DMS 273 treated with DMSO at 0.1 percent for 48 hours (cell line): ENCODE measurements at places on chromosomes 12 and 14.
A peak's percentile ranks its signal among the peaks of the same experiment; 100 is the strongest.

- no peak for DNase-seq
These were observed 121.7 kb downstream of the CHST11 start for GRCh38 chr12:104578453-104578852.

DNA sequence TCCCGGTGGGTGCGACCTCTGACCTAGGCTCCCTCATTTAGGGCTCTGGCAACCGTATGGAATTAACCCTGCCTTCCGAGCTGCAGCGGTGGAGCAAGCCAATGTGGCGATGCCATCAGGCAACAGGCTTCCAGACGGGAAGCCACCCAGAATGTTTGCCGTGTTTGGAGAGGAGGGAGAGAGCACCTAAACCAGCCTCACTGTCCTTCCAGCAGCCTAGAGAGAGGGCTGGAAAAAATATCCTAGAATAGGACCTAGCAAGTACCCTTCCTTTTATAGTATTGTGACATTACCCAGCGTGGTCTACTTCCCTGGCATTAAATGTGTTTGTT lies 287 bp upstream of the SLC2A13 start:
- no peak for DNase-seq

DNA sequence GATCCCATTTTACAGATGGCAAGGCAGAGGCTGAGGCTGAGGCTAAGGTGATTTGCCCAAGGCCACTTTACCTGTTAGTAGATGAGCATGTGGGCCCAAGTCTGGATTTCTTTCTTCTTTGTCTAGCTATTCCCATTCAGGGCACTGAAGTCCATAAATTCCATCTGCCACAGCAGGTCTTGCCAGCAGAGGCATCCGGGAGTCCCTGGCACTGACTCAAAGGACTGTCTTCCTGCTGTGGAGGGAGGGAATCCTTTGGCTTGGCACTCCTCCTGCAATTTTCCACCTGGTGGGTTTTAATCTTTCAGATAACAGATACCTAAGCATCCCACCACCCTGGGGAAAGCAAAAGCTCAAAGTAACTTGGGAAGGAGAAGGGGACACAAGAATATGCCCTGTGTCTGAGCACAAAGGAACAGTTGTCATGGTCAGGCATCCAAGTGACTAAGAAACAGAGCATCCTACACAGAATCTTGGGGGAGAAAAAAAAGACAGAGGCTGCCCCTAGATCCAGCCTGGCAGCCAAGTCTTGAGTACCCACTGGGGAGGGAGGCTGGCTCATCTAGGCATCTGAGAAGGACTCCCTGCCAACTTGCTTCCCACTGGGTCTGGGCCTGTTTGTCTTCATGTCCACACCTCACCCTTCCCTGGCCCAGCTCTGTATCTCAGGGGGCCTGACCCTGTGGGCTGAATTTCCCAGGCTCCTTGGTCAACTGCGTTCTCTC lies 35.6 kb upstream of the CMKLR1 start:
- DNase-seq = peak; percentile 59

GRCh38 chr14:68441542-68441941 lies 351.3 kb downstream of the ZFP36L1 start:
- no peak for DNase-seq

GRCh38 chr12:127238107-127238506 lies 1028.9 kb upstream of the TMEM132C start:
- DNase-seq = no peak

DNA sequence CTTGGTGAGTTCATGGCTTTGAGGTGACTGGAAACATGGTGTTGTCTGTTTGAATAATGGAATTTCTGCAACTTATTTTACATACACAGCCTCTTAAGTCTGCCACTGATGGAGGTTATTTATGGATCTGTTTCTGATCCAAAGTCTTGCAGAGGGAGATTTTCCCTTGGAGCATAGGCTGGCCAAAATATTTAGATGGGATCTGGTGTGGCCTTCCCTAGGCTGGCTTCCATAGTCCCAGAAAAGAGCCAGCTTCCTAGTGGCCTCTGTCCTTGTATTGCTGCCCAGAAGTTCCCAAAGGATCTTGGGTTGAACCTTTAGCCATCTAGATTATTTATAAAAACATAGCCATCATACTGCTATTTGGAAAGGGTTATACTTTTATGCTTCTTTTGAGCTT lies 491.1 kb upstream of the RGS6 start:
- no peak for DNase-seq

GRCh38 chr12:6335451-6336078 lies 6.3 kb downstream of the TNFRSF1A start:
- peak; percentile 9 for DNase-seq

- DNase-seq = no peak
These were observed 173.5 kb upstream of the HIF1A start for GRCh38 chr14:61521773-61522172.

- DNase-seq = no peak
These were observed 41.6 kb downstream of the AKAP6 start for GRCh38 chr14:32370714-32371113.

DNA sequence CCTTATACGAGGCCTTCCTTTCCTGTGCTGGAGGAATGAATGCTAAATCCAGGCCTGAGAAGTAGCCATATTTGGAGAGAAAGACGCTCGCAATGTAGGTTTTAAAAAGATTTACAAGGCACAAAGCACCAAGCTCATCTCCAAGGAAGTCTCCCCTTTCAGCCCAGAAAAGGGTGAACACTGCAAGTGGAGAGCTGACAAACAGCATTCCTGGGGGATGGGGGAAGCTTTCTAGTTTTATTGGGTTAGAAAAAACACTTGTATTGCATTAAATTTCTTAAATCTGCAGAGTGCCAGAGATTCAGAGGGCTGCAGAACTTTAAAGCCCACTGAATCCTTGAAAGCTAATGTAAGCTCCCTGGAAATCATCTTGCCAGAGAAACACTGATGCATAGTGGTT lies 34.6 kb downstream of the CCDC60 start:
- DNase-seq = no peak

DNA sequence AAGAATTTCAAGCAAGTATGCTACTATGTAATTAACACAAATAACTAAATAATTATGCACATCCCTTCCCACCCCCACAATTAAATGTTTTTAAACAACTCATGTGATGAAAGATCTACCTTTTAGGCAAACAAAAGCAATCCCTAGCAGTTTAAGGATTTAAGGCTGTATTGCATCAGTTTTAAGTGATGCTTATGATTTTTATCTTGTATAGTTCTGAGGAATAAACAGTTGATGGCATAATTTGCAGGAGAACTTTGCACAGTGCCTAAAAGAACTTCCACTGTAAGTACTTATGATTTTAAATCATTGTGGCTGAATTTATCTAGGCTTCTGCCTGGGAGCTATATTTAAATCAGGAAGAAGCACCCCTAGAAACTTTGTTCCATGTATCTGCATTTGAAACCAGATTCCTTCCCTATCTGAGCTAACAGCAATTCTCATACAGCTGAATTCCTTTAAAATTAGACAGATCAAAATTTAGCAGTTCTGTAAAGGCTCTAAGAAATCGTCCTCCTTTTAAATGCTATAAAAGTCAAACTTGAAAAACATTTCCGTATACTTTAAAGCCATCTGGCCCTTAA lies 388.6 kb downstream of the BCAT1 start:
- no peak for DNase-seq

DNA sequence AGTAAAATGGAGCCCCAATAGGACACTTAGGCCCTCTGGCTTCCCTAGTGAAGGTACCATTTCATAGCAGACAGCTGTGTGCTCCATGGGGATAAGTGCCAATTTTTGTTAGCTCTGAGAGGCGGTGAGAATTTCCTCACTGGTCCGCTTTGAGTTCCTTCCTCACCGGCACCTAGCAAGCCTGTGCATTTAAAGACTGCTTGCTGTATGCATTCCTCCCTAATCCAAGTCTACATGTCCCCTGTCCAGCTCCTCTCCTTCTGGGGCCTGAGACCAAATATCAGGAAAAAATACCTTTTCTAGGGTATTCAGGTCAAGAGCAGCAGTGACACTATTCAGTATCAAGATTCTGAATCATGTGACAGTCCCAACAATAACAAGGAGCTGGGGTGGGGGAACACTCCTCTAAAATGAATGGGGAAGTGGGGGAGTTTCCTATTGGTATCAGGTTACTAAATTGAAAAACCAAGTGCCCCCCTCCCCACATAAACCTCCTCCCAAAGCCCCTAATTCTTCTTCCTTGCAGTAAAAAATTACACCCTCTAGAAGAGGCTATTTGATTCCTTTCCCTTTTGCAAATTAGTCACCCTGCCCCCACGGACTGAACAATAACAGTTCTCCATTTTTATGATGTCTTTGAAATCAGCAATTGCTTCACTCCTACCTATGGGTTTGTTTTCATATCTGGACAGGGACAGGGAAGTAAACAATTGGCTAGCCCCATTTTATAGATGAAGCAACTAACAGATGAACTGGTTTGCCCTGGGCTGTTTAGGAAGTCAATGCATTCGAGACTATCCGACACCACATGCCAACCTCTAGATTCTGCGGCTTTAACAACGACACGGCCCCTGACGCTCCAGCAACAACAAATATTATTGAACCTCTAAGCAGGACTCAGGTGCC lies 28.9 kb downstream of the BCL11B start:
- no peak for DNase-seq

DNA sequence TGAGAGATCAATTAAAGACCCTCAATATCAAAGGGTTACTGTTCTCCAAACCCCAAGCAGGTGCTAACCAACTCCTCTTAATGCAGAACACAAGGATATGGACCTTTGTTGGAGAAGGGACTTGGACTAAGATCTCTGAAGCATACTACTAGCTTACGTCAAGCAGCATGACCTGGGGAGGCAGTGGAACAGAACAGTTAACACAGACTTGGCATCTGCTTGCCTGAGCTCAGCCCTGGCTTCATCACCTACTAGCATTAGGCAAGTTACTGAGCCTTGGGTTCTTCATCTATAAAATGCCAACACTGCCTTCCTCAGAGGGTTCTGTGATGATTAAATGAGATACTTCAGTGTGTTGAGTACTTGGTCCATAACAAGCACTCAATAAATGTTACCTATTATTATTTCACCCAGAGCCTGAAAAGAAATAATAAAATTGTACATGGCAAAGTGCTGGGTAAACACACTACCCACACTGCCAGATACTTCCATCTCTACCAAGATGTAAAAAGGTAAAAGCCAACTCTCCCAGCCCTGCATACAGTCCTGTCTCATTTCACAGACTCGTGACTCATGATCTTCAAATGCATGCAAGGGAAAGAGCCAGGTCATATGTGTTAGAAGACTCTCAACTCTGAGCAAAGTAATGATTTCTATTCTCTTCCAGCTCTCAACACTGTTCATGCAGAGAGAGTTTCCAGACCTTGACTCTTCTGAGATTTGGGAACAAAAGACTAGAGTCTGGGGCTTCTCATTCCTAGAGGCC lies 39.7 kb downstream of the FMNL3 start:
- DNase-seq = no peak

GRCh38 chr12:93886533-93887511 lies 209.6 kb downstream of the CRADD start:
- no peak for DNase-seq

DNA sequence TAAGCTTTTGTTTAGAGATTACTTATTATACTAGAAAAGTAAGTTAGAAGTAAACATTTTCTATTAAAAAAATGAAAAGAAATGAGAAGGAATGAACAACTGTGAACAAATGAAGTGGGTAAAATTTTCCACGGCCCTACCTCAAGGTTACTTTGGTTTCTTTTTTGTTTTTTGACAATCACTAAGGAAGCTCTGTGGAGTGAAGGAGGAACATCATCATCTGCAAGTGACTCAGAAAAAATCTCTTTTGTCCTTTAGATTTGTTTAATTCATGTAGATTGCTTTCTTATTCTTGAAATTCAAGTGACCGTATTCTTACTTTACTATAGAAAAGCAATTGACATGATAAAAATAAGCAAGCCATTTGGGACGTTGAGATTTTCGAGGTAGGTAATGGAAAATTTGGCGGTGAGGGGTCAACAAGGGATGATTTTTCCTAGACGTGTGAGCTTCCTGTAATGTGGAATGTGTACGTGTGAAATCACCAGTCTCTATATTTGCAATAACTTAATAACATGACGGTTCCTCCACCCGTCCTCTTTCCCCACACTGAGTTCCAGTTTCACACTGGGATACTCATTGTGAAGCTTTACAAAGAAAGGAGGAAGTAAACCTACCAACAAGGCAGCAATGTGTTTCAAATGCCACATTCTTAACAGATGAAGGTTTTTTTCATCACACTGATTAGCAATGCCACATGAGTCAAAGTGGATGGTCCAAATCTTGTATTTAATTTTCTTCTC lies 62.3 kb upstream of the EGLN3 start:
- no peak for DNase-seq

GRCh38 chr14:23033251-23033727 lies 1.4 kb downstream of the PSMB5 start:
- no peak for DNase-seq

- no peak for DNase-seq
These were observed 33.0 kb downstream of the HIGD1C start for GRCh38 chr12:50985322-50985721.

GRCh38 chr12:57846285-57846576 lies 298 bp downstream of the CTDSP2 start:
- no peak for DNase-seq

GRCh38 chr12:26614011-26614616 lies 218.9 kb downstream of the ITPR2 start:
- no peak for DNase-seq

GRCh38 chr12:1056390-1056789 lies 65.4 kb downstream of the ERC1 start:
- DNase-seq = no peak

DNA sequence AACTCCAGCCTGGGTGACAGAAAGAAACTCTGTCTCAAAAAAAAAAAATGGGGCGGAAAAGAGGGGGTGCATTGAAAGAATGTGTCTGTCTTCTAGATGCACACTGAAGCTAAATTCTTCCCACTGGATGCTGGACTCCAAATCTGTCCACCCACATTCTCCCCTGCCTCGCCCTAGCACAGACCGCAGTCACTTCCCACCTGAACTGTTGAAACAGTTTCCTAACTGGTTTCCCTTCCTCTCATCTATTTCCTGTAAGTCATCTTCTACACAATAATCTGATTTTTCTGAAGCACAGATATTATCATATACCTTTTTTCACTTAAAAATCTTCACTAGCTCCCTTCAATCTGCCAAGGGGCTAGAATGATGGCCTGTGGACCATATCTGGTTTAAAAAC lies 1.5 kb upstream of the HCAR1 start:
- DNase-seq = no peak

DNA sequence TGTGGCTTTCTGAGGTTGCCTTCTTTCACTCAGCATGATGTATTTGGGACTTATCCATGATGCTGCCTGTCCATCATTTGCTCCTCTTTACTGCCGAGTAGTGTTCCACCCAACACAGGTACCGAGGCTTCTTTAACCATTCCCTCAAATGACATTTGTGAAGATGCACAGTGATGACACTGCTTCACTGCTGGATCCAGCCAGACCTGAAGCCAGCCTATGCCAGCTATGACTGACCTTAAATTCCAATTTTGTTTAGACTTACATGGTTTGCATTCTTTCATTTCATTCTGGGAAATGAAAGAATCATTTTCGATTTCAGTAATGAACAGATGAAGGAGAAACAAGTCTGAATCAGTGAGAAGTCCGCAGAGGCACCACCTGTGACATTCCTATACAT lies 271.0 kb downstream of the AACS start:
- no peak for DNase-seq

- no peak for DNase-seq
These were observed 424.8 kb downstream of the RAD51B start for GRCh38 chr14:68244262-68244980.

- no peak for DNase-seq
These were observed 4.7 kb upstream of the EIF2S3B start for GRCh38 chr12:10501030-10501429.

GRCh38 chr12:102459314-102459713 lies 21.0 kb downstream of the IGF1 start:
- no peak for DNase-seq
